ENCODE measurements at places on chromosomes 16 and 17.

DNA sequence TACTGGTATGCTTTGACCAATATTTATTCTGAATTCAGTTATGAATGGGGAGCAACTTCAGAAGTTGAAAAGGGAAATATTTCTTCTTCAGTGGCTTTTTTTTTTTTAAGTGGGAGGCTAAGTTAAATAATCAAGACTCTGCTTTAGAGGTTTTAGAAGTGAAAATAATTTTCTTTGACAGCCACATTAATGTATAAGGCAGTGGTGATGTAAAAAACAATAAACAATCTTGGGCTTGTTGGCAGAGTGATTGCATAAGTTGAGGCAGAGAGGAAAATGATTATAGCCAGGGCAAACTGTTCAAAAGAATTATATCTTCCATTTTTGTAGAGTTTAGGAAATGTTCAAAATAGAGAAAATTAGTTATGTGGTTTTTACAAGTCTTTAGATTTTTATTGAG, 5.4 kb upstream of the KRT12 start:
- no peak for DNase-seq

GRCh38 chr17:38885728-38886642, 16.1 kb downstream of the LASP1 start:
- peak; percentile 69 for DNase-seq

DNA sequence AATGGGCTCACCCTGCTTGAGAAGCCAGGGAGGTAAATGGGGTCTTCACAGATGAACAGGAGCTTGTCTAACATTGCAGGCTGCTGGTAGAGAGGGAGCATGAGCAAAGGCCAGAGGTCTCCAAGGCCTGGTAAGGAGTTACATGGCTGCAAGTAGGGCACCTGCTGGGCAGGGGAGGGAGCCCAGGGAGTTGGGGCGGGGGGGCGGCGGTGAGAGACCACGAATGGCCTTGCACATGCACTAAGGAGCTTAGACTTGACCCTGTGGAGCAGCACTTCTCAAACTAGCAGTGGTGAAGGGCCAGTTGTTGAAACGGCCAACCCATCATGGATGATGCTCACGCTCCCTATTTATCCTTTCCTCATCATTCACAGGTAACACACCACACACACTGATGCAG, 38.4 kb downstream of the ERN1 start:
- DNase-seq, result no peak

DNA sequence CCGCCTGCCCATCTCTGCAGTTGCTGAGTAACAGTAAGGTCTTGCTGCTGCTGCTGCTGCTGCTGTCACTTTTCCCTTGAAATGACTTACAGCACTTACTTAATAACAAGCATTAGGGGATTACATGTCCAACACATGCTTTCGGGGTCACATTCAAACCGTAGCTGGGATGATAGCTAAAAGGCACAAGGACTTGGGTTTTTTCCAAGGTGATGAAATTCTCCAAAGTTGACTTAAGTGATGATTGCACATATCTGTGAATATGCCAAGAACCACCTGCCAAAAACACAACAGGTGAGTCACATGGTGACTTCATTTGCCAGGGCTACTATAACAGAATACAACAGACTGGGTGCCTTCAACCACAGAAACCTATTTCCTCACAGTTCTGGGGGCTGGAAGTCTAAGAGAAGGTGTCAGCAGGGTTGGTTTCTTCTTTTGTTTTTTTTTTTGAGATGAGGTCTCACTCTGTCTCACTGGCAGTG, 121.9 kb upstream of the TNRC6C start:
- DNase-seq, result no peak

DNA sequence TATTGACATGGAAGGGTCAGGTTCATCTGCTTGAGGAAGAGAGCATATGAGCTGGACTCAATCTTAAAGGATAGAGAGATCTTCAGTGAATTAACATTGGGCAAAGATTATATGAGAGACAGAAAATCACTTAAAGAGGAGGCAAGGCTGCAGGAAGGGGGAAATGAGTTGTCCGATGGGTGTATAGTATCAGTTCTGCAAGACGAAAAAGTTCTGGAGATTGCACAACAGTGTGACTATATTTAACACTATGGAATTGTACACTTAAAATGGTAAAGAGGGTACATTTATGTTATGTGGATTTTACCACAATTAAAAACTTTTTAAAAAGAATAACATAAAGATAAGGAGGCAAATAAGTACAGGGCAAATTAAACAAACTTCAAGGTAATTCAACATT, 80.7 kb downstream of the HELZ start:
- no peak for DNase-seq

DNA sequence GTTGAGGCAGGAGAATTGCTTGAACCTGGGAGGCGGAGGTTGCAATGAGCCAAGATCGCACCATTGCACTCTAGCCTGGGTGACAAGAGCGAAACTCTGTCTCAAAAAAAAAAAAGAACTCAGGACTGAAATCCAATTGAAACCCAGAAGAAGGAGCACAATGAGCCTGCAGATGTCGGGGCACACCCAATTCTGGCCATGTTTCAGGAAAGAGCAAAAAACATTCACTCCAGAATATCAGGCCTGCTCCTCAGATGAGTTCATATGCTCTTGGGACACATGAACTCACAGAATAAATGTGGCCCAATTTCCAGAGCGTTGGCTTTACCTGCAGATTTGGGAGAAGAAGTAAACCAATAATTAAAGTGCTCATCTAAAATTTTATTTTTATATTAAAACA, 3.0 kb upstream of the CMTM2 start:
- DNase-seq, result no peak

- no peak for DNase-seq
These were observed 24.8 kb upstream of the ANKRD40CL start for GRCh38 chr17:50792132-50792531.

- no peak for DNase-seq
These were observed 4.3 kb upstream of the ZNF750 start for GRCh38 chr17:82843904-82844680.

DNA sequence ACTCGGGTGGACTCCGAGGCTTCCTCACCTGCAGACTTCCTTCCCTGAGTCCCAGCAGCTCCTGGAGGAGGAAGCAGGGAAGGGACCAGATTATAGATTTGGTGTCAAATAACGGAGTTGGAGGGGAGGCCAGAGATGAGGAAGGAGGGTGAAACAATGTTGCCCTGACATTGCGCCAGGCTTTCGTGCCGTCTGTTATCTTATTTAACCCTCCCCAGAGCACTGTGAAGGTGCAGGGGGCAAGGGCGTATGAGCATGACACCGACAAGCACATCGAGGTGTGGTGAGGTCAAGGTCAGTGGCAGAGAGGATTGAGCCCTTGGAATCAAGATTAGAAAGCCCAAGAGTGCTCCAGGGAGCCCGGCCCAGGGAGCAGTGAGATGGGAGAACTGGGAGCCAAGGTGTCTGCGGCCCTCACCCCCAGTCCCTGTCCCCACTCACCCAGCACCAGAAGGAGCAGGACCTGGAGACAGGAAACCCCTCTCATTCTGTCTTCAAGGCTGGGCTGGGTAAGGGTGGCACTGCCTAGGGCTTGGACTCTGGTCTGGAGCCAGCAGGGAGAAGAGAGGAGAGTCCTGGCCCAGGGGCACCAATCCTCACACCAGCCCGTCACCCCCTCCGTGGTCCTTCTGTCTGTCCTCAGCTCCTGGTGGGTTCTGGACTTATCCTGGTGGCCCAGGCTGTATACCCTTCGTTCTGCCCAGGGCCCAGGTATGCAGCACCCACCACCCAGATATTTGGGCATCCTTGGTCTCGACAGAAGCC, 1.1 kb downstream of the PRSS33 start:
- DNase-seq, result no peak

- peak; percentile 53 for DNase-seq
These were observed 151.2 kb downstream of the TANC2 start for GRCh38 chr17:63116967-63117830.

DNA sequence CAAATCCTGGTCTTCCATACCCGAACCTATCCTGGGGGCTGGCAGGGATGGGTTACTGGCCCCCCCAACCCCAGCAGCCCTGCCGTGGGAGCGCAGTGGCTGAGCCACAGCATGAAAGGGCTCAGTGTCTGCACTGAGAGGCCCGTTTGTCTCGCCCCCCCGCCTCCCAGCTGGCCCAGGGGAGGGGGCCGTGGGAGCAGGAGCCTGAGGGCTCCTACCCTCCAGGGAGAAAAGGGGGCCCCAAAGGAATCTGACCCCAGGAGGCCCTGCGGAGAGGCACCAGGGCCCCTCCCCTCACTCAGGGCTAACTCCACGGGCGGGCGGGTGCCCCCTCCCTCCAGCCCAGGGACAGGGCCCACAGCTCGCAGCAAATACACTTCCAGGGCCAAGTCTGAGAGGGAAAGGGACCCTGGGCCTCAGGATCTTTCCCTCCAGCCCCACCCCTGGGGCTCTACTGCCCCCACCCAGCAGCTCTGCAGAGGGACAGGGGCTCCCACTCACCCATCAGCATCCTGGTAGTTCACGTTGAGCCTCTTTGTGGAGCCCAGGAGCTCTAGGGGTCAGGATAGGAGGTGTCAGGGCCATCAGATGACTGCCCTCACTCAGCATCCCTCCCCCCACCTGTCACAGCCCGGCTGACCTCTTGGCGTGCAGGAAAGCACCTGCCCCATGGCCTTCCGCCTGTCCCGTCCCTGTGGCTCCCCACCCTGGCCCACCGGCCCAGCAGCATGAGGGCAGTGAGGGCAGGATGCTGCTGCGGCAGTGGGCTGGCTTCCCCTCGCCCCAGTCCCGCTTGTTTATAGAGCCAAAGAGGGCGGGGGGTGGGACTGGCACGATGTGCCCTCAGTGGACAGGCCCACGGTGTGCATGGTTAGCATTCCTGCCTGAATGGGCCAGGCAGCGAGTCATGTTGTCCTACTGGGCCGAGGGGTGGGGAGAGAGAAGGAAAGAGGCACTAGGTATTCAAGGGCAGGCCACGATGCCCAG, 7.3 kb downstream of the CASKIN2 start:
- no peak for DNase-seq

DNA sequence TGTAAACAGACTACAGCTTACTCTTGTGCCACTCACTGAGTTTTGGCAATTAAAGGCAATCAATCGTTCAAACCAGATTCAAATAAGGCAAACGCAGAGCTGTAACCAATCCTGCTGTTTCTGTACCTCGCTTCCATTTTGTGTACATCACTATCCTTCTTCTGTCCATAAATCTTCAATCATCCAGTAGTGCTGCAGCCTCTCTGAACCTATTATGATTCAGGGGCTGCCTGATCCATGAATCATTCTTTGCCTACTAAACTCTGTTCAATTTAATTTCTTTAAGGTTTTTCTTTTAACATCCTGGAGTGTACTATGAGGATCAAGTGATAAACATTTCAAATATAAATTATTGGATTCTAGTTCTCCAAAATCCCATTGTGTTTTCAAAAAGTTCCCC, 93.9 kb downstream of the CEP112 start:
- no peak for DNase-seq

DNA sequence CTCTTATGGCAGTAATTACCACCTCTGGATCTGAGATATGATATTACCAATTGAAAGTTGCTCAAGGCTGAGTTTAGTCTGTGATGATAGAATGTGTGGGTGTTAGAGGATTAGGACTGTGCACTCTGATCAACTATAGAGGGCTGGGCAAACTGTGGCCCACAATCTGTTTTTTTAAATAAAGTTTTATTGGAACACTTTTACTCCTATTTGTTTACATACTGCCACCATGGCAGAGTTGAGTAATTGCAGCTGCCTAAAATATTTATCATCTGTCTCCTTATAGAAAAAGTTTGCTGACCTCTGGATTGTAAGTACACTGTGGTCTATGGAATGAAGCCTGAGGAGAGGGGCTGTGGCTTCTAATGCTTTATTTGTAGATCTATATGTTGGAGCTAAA, 71.5 kb upstream of the N4BP1 start:
- no peak for DNase-seq

GRCh38 chr17:28239271-28239624, 79.8 kb upstream of the TMEM97 start:
- DNase-seq, result no peak

DNA sequence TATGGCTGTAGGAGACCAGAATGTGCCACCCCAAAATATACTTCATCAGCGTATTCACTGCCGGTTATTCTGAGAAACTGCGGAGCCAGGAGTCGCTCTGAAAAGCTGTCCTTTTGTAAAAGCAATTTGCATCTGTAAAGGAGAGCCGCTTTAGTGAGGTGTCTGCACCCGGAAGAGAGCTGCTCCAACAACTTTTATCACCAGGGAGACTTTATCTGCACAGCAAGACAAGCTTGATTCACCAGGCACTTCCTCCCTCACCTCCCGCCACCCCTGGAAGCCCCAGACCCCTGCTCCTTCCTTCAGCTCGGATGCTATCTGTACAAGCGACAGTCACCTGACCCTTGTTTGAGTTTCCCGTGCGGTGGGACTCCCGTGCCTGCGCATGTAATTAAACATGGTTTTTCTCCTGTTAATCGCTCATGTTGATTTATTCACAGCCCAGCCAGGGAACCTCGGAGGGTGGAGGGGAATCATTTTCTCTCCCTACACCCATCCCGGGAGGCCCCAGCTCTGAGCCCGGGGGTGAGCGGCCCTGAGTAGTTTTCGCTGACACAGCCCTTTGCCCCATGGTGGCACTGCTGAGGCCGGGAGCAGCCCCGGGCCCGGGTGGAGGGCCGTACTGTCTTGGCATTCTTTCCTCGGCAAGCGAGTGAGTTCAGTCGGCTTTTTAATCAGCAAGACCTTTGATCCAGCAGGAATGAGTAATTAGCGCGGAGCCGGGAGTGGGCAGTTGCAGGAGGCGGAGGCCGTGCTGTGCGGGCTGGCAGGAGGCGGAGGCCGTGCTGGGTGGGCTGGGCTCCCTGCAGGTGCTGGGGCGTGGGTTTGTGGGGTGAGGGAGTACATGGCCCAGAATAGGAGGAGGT, 222.7 kb upstream of the CIBAR2 start:
- DNase-seq, result peak; percentile 66

DNA sequence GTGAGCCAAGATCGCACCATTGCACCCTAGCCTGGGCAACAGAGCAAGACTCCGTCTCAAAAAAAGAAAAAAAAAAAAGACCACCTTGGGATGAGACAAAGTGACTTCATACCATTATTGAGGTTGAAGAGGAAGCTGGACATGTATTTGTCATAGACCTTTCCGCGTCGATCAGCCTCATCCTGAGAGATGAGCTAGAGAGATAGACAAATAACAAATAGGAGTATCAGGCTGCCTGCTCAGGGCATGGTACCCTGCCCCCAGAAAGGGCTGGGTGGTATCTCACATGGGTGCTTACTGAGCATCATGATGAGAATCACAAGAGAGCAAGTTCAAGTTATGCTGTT, 22.1 kb downstream of the CNTNAP1 start:
- no peak for DNase-seq

Data from iPS-NIHi11 (cell line).